Neural progenitor cell (in vitro differentiated cells): ENCODE measurements at places on chromosomes 2 and 18.
A peak's percentile ranks its signal among the peaks of the same experiment; 100 is the strongest.

- no peak for DNase-seq
Measured at GRCh38 chr18:55248495-55248894, 289.2 kb upstream of the CCDC68 start.

GRCh38 chr18:5237083-5237722, 40.1 kb upstream of the AKAIN1 start:
- no peak for DNase-seq

- DNase-seq = no peak
Measured at GRCh38 chr2:15751477-15751876, 159.8 kb downstream of the DDX1 start.

DNA sequence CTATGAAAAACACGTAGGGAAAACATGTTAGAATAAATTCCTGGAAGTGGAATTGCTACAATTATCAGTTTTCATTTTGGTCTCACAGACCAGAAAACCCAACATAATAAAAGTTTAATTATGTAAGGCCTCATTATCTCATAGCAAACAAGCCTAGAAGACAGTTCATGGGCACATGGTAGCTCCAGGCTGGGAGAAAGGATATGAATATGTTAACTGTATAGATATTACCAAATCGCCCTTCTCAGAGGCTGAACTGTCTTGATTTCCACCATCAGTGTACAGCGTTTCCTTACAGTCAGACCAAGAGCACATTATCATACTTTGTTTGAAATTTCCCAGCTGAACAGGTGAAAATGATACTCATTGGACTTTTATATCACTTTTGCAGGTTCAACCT, 17.1 kb upstream of the SLC35F6 start:
- DNase-seq = no peak

GRCh38 chr2:54541995-54542394, 85.9 kb downstream of the SPTBN1 start:
- no peak for DNase-seq

DNA sequence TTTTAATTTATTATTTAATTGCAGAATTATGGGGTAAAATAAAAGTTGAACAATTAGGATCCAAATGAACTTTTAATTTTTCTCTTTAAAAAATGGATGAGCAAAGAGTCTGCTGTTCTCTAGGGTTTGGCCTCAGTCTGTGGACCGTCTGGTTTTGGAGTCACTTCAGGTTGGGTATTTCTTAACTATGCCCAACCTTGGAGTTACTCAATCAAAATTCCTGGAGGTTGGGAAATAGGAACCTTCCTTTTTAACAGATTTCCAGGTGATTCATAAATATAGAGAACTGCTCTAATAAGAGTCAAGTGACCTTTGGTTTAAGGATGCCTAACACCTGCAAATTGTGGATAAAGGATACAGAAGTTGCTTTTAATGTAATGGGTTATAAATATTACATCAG, 241.5 kb upstream of the GCFC2 start:
- no peak for DNase-seq

GRCh38 chr2:26811261-26811660, 25.4 kb downstream of the CENPA start:
- no peak for DNase-seq

- no peak for DNase-seq
Measured at GRCh38 chr2:105849431-105850179, 104.9 kb downstream of the NCK2 start.

GRCh38 chr18:37812961-37813360, 247.4 kb upstream of the CELF4 start:
- DNase-seq = no peak

GRCh38 chr2:234172066-234172465, 121.6 kb downstream of the SPP2 start:
- no peak for DNase-seq

DNA sequence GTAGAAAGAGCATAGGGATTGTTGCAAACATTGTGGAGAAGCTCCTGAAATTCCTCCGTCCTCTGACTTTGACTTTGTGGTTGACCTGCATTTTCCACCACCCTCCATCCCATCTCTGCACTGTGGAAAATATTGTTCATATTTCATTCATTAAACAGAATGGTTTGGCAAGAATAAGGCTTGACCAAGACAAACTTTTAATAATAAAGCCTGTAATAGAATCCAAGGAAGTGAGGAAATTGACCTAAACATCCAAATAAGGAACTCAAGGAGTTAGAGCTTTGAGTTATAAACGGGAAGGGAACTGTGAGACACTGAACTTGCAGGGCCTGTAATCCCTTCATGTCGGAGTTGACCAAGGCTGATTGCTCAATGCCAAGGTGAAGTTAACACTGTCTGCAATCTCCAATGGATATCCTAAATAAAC, 115.2 kb downstream of the GFPT1 start:
- DNase-seq = no peak

DNA sequence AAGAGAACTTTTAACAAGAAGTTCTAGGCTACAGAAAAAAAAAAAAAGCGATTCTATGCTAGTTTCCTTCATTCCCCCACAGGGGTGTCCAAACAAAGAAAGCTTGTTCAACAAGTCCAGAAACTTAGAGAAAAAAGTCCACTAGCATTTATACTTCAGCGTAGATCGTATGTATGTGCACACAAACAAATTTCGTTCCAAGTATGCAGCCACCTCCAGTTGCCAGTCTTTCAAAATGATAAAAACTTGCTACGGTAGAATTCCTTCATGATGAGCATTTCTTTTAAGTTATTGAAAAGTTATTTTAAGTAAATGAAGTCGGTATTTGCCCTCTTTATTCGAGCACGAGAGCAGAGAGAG, 3.7 kb upstream of the OTX1 start:
- DNase-seq = no peak

GRCh38 chr2:237511433-237511832, 24.4 kb downstream of the MLPH start:
- DNase-seq = no peak

DNA sequence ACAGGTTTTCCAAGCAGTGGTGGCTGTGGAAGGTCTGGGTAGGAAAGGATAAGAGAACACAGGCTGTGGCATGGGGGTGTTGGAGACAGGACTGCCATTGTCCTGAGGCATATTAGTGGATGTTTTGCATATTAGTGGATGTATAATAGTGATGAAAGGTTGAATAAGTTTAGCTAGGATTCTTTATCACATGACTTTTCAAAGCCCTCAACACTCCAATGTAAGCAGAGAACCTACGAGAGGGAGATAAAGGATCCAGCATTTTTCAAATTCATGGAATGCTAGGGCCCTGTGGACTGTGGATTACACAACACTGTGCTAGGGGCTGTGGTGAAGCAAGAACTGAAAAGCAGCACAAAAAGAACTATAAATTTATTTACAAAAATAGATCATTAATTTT, 63.2 kb downstream of the POLE4 start:
- DNase-seq = no peak

- DNase-seq = peak; percentile 14
Measured at GRCh38 chr2:210421916-210422315, 54.6 kb downstream of the LANCL1 start.

GRCh38 chr18:9474108-9474982, 968 bp upstream of the RALBP1 start:
- DNase-seq = peak; percentile 11

GRCh38 chr2:175418224-175418835, 236.8 kb upstream of the ATP5MC3 start:
- no peak for DNase-seq

GRCh38 chr2:74537140-74537539, 7.4 kb downstream of the HTRA2 start:
- no peak for DNase-seq
